Natural killer cell (primary cell): ENCODE measurements at places on chromosomes 11 and 22.

DNA sequence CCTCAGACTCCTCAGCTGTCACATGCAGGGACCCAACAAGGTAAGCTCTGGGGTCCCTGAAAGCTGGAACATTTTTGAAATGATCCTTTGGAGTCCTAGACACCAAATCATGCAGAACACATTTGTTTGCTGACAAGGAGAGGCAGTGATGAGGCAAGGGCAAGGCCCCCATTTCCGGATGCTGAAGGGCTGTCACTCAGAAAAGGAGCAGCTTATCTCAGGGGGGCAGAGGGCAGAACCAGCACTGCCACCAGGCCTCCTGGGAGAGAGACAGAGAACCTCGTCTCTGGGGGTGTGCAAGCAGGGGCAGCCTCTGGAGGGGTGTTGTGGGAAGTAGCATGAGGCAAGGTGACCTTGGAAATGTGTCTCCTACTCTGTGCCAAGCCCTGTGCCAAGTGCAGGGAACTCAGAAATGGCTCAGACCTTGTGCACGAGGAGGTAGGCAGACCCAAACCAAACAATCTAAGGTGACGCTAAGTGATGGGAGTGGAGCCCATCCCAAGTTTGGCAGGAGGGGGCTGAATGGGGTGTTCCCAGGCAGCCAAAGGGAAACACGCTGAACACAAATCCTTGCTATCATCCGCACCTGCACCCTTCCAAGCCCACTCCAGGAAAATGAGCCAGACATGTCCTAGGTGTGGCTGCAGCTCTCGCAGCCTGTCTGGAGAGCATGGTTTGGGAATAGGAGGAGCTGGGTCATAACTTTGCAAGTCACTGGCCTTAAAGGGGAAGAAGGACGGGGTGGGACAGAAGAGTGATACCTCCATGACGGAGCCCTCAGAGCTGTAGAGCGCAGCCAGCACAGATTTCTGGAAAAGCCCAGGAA, 94.2 kb downstream of the PDE2A start:
- H3K27me3 ChIP-seq, result peaks cover 5% of the 10 kb centered on the region
- H3K27ac ChIP-seq, result no peak overlapping the region
- H3K4me3 ChIP-seq, result no peak overlapping the region
- H3K36me3 ChIP-seq, result no peaks in the 10 kb centered on the region

DNA sequence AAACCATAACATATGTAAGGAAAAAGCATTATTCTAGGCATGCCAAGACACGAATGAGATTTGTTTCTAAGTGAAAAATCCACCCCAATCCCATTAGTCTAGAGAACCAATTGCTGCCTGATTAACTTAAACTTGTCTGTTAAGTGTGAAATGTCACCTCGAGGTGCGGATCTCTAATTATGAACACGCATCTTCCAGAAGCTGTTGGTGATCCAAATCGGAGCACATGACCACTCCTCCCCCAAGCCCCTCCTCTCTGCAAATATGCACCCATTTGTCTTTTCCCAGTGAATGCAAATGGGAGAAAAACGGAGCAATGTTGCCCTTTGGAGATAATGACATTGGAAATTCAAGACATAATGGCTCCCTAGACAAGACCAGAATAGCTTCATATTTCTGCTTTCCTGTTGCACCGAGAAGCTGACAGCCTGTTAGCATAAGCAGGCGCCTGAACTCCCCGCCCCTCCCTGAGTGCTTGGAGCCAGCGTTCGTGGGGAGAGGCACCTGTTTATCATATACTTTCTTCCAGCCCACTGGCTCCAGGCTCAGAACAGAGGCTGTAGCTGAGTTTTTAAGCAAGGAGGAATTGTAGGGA, 6.0 kb upstream of the FXYD6 start:
- H3K4me3 ChIP-seq, result no peak overlapping the region
- no peaks in the 10 kb centered on the region for H3K4me1 ChIP-seq
- no peak for DNase-seq

GRCh38 chr11:80007616-80008015, 566.8 kb upstream of the TENM4 start:
- H3K27me3 ChIP-seq, result no peaks in the 10 kb centered on the region
- H3K27ac ChIP-seq, result no peak overlapping the region
- H3K4me1 ChIP-seq, result no peaks in the 10 kb centered on the region
- H3K36me3 ChIP-seq, result no peaks in the 10 kb centered on the region
- no peak for DNase-seq

GRCh38 chr11:103070142-103070541, 21.8 kb downstream of the DCUN1D5 start:
- DNase-seq, result peak; percentile 11
- peak overlapping the region; percentile 38 for H3K27ac ChIP-seq
- H3K4me3 ChIP-seq, result no peak overlapping the region

DNA sequence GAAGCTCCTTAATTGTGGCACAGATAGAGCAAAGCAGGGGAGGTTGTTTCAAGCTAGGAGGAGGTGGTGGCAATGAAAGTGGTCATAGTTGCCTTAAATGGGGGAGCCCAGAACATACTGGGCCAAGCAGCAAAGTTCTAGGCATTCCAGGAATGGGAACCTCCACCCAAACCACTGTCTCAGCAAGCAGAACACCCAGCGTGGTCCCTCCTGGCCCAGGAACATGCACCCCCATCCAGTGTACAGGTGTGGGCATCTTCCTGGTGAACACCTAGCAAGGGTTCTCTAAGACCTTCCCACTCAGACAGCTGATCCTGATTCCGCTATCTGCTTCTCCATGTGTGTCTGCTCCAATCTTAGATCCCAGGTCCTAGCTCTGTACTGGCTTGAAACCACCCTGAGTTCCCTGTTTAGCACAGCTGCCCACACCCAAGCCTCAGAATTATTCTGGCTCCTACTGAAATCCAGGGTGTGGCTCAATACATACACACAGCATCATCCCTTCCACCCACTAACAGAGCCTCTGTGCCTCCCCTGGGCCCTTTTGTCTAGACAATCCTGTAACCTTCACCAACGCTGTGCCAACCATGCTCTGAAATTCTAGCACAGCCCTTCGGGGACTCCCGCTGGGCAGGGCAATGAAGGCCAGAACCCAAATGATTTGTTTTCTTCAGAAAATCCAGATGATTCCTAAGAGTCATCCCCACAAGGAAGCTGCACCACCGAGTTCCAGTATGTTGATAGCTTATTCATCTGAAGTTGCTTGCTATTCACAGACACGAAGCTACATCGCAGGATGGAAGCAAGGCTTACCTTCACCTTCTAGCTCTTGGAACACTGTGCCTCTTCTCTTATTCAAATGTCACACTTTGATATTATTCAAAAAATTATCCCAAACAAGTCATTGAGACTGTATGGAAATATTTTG, 76.6 kb downstream of the ABTB2 start:
- no peak overlapping the region for H3K27ac ChIP-seq
- no peak for DNase-seq
- H3K36me3 ChIP-seq, result no peaks in the 10 kb centered on the region
- no peaks in the 10 kb centered on the region for H3K4me1 ChIP-seq
- no peak overlapping the region for H3K4me3 ChIP-seq

GRCh38 chr22:38187413-38188212, 6.0 kb upstream of the PLA2G6 start:
- no peaks in the 10 kb centered on the region for H3K36me3 ChIP-seq
- no peaks in the 10 kb centered on the region for H3K27me3 ChIP-seq
- peaks cover 4% of the 10 kb centered on the region for H3K4me1 ChIP-seq
- no peak overlapping the region for H3K4me3 ChIP-seq
- no peak for DNase-seq

- H3K36me3 ChIP-seq, result no peaks in the 10 kb centered on the region
- H3K27ac ChIP-seq, result no peak overlapping the region
- no peak for DNase-seq
- H3K27me3 ChIP-seq, result no peaks in the 10 kb centered on the region
- H3K4me1 ChIP-seq, result no peaks in the 10 kb centered on the region
Measured at GRCh38 chr11:56917708-56918400, 70.9 kb upstream of the OR5AK2 start.

DNA sequence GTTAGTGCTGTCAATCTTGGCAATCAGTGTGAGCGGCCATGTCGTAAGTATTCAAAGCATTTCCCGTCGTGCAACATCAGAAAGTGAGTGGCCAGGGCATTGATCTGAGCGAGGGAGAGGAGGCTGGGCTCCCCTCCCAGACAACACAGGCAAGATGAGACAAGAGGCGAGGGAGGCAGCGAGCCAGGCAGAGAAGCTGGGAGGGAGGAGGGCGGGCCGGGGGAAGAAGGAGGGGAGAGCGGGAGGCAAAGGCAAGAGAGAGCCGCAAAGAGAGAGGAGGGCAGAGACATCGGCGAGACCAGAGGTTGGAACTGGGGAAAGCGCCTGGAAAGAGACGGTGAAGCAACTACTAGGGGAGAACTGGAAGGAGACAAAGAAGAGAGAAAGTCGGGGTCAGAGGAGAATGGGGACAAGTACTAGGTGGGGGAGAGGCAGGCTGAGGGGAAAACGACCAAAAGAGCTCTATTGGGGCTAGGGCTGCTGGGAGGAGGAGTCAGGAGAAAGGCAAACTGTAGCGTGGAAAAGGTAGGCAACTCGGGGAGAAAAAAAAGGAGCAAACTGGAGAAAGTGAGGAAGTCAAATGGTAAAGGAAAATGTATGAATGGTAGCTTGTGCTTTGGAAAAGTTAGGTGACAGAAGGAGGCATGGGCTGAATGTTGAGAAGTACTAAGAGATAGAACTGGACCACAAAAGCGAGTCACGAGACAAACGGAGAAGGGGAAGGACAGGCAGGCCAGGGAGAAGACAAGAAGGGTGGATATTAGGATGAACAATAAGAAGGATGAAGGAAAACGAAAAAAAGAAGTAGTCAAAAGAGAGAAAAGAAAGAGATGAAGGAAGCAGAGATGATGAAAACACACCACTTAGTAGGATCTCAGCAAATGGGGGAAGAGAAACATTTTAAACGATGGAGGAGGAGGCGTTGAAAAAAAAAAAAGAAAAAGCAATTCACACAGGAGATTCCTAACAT, 130.5 kb upstream of the C11orf58 start:
- peaks cover 77% of the 10 kb centered on the region for H3K27me3 ChIP-seq
- H3K4me1 ChIP-seq, result peaks cover 40% of the 10 kb centered on the region
- H3K36me3 ChIP-seq, result no peaks in the 10 kb centered on the region
- no peak for DNase-seq

DNA sequence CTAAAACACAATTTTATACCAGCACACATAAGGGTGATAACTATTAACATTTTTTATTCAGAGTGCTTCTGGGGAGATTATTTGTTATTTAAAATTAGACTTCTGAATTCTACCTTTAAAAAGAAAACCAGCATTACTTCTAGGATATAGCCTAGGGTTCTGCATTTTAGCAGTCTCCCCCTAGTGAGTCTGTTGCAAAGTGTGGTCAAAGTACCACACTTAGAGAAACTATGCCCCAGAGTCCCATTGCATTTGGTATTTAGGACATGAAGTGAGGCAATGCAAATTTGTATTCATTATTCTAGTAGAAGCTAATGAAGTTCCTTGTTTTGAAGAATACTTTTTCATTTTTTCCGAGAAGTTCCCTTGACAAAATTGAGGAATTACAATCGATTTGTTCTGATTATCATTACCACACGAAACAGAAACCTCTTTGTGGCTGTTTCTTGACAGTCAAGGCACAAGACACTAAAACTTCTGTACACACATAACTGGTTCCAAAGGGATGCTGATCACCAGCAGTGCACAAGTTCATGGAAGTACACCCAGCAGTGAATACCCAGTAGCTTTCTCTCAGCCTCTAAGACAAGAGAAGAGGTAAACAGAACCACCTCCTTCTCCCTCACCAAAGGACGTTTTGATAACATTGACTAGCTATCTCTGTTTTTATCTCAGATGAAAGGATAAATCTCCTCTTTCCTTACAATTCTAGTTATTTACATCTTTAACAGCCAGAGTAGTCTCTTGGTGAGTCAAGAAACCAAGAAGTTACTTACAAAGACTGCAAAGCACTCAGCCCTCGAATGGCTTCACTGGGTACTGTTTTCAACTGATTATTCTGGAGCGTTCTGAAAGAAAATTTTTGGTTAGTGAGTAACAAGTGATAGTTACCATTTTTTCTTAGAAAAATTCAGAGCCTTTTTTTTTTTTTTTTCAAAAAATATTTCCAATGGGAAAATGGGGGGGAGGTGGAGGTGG, 27.6 kb upstream of the CCDC34 start:
- no peaks in the 10 kb centered on the region for H3K27me3 ChIP-seq
- DNase-seq, result no peak
- no peaks in the 10 kb centered on the region for H3K36me3 ChIP-seq
- H3K4me3 ChIP-seq, result no peak overlapping the region
- H3K27ac ChIP-seq, result no peak overlapping the region

DNA sequence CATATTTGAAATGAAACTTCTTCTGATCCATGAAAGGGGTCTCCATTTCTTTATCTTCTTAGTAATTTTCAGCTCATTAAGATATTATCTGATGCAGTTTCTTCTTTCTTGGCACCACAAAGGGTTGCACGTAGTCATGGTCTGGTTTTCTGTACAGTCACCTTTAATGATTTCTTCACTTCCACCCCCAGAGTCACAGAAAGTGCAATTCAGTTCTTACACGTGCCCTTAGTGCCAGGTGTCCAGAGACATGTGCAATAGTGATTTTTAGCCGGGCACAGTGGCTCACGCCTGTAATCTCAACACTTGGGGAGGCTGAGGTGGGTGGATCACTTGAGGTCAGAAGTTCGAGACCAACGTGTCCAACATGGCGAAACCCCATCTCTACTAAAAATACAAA, 202.8 kb upstream of the MTNR1B start:
- H3K4me1 ChIP-seq, result peaks cover 6% of the 10 kb centered on the region
- no peak for DNase-seq
- H3K27me3 ChIP-seq, result no peaks in the 10 kb centered on the region
- no peak overlapping the region for H3K4me3 ChIP-seq

DNA sequence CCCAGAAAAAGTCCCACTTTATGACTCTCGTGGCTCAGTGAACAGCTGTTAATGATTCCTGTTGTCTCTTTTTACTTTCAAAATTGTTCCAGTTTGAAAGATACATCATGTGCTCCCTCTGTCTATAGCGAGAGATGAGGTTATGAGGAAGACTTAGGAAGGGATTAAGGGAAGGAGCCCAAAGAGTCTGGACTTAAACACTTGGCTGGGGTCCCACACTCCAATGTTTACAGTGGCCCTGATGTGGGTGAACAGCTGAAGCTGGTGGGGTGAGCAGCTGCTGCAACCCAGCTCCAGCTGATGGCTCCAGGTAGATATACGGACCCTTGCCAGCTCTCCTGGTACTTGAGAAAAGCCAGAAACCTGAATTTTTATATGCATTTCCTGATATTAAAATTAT, 84.5 kb upstream of the PLET1 start:
- no peaks in the 10 kb centered on the region for H3K4me1 ChIP-seq
- H3K36me3 ChIP-seq, result no peaks in the 10 kb centered on the region
- no peak for DNase-seq
- no peak overlapping the region for H3K27ac ChIP-seq
- H3K4me3 ChIP-seq, result no peak overlapping the region
- no peaks in the 10 kb centered on the region for H3K27me3 ChIP-seq

- H3K4me3 ChIP-seq, result no peak overlapping the region
- no peaks in the 10 kb centered on the region for H3K36me3 ChIP-seq
- H3K27ac ChIP-seq, result no peak overlapping the region
- DNase-seq, result no peak
- H3K4me1 ChIP-seq, result peaks cover 5% of the 10 kb centered on the region
Measured at GRCh38 chr22:32338757-32339156, 18.9 kb upstream of the RFPL3 start.

GRCh38 chr11:86176165-86176884, 68.2 kb upstream of the EED start:
- H3K36me3 ChIP-seq, result no peaks in the 10 kb centered on the region
- no peak overlapping the region for H3K27ac ChIP-seq
- H3K27me3 ChIP-seq, result no peaks in the 10 kb centered on the region
- H3K4me1 ChIP-seq, result no peaks in the 10 kb centered on the region
- DNase-seq, result no peak

GRCh38 chr11:44564670-44565210, 723 bp upstream of the CD82 start:
- no peaks in the 10 kb centered on the region for H3K27me3 ChIP-seq
- H3K4me1 ChIP-seq, result peaks cover 57% of the 10 kb centered on the region
- no peaks in the 10 kb centered on the region for H3K36me3 ChIP-seq
- H3K27ac ChIP-seq, result peak overlapping the region; percentile 36
- DNase-seq, result no peak
